ENCODE measurements at places on chromosomes 6 and 20. TPM values are rescaled to one million over a fixed set of nuclear protein-coding genes. Genes with fewer than 3 reads are reported as not detected.

DNA sequence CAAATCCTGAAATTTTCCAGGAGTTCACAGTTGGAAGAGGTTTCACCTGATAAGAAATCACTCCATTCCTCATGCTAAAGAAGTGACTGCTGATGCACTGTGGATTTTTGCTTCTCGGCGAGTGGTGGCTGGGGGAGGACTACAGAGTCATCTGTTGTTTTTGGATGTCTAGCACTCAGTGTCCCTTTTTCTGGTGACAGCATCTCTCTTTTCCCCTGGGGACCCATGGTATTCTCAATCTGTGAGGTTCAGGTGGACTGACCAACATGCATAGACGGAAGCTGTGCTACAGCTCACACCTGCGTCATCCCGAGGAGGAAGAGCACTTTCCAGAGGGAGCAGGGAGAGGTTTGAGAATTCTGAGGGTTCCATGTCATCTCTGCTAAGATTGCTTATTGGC, 42.7 kb upstream of the ZNF831 start:
- DNase-seq = no peak

DNA sequence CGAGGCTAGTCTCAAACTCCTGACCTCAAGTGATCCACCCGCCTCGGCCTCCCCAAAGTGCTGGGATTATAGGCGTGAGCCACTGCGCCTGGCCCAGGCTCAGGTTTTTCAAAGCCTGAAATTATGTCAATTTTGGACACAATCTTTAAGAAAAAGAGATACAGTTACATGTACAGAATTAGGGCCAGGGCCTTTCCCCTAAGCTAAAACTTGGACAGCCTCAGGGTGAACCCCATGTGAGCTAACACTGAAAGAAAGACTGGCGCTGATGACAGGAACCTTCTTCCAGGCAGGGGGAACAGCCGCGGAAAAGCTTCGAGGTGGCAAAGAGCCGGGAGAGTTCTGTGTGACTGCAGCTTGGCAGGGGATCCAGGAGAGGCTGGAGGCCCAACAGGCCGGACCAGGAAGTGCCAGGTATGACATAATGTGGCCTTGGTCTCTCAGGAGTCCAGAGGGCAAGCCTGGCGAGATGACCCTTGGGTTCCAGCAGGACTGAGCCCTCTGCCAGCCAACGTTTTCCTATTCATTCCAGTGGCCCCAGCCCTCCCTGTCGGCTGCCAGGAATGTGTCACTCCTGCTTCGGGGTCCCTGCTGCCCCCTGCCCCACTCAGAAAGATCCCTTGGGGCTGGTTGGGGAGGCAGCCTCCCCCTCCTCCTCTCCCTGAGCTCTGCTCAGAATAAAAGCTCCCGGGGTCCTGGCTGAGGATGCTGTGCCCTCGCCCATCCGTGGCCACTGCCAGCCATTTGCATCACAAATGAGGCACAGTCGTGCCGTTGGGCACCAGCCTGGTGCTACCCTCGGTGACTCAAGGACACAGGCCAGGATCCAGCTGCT, 37.3 kb downstream of the RBM38 start:
- DNase-seq = peak; percentile 83

Gene TRIM10
- total RNA-seq = 4.5 TPM

DNA sequence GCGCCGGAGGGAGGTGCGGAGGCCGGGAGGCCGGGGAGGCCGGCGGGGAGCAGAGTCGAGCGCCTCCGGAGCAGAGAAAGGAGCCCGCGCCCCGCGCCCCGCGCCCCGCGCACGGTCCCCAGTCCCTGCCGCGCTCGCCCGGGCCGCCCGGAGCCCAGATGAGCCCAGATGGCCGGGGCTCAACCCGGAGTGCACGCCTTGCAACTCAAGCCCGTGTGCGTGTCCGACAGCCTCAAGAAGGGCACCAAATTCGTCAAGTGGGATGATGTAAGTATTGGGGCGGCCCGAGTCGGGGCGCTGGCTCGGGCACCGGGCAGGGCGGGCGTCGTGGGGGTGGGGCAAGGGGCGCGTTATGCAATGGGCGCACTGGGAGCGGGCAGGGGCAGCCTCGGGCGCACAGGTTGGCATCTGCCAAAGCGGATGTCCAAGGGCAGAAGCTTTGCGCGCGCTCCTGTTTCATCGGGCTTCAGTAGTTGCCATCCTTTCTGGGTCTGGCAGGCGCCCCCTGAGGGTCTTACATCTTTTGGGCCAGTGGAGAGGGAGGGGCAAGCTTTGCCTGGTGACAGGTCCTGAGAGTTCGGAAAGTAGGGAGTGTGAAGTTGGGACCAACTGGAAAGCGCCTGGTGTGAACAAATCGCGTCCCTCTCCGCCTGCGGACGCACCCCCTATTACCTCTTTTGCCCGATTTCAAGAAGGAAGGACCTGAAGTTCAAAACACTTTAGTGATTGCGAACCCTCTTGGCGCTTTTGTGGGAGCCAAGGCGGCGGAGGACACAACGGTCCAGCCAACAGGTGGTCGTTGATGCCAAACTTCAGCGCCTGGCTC, 631 bp downstream of the PLCB1 start:
- DNase-seq = no peak

Gene BFSP1
- 0.22 TPM for total RNA-seq

- DNase-seq = peak; percentile 68
Observed at GRCh38 chr6:166678426-166678825, 51.4 kb upstream of the RPS6KA2 start.

Gene C20orf141
- total RNA-seq = not detected

Gene SCRT2
- total RNA-seq = not detected

GRCh38 chr6:12528581-12529363, 187.8 kb upstream of the PHACTR1 start:
- DNase-seq = no peak

Gene ERVFRD-1
- not detected for total RNA-seq

DNA sequence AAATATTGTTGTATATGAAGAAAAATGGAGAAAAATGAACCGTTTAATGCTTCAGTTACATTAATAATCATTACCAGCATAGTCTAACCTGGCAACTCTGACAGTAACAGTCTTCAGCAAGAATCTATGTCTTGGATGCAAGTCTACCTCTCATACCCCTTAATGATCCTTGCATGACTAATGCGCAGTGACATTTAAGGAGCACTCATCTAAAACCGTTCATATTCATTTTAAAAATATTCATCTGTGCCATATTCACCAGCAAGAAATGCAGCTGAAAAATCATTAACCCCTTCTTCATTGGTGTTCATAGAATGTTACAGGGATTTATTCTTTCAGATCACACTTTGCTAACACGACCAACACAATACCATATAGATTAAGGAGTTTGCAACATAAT, 227.2 kb upstream of the ASCC3 start:
- DNase-seq = no peak

DNA sequence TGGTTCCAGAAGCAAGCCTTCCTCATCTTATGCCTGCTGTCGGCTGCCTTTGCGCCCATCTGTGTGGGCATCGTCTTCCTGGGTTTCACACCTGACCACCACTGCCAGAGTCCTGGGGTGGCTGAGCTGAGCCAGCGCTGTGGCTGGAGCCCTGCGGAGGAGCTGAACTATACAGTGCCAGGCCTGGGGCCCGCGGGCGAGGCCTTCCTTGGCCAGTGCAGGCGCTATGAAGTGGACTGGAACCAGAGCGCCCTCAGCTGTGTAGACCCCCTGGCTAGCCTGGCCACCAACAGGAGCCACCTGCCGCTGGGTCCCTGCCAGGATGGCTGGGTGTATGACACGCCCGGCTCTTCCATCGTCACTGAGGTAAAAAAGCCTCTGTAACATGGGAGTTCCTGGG, 366 bp downstream of the SLC22A1 start:
- DNase-seq = no peak

GRCh38 chr6:10901770-10902169, 14.9 kb downstream of the SYCP2L start:
- no peak for DNase-seq

Gene MYCT1
- total RNA-seq = not detected

Gene LY6G6C
- not detected for total RNA-seq

Gene CALHM4
- not detected for total RNA-seq

DNA sequence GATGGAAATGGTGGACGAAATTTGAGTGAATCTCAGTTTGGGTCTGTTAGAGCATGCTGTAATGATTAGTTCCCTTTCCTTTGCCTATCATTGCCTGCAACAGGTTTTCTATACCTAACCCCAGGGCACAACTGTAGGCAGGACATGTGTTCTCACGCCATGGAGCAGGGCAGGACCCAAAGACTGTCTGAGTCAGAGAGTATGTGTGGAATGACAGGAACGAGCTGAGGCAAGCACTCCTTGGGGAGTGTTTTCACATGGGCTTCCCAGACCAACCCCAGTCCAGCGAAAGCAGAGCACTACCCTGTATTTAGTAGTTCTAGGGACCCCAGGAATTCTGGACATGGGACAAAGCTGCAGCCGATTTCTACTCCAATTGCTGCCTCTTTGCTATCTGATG, 234.2 kb downstream of the HACE1 start:
- no peak for DNase-seq

DNA sequence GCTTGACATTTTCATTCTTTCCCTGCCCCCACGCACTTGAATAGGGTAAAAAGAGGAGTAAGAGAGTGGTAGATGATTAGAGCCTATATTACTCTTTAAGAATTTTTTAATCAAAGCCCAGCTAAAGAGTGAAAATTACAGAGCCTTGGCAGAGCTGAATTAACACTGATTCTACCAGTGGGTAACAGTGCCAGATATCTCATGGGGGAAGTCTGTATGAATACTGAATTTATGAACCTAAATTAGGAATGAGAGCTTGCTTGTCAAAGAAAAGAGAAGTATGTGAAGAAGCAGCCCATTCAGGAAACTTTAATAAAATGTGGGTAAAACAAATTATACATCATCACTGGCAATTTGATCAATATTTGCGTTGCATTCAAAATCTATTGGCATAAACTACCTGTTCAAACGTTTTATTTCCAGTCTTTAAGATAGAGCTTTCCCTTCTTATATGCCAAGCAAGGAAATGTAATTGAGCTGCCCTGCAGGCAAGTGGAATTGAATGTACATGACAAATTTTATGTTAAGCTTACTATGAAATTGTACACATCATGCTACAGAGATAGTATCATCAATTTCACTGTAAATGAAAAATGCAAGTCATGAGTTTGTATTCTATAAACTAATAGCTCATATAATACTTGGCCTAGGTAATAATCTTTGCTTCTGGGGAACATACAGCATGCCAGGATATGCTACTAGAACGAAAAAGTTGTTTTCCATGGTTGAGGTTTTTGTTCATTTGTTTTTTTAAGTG, 14.5 kb downstream of the SOBP start:
- DNase-seq = no peak

DNA sequence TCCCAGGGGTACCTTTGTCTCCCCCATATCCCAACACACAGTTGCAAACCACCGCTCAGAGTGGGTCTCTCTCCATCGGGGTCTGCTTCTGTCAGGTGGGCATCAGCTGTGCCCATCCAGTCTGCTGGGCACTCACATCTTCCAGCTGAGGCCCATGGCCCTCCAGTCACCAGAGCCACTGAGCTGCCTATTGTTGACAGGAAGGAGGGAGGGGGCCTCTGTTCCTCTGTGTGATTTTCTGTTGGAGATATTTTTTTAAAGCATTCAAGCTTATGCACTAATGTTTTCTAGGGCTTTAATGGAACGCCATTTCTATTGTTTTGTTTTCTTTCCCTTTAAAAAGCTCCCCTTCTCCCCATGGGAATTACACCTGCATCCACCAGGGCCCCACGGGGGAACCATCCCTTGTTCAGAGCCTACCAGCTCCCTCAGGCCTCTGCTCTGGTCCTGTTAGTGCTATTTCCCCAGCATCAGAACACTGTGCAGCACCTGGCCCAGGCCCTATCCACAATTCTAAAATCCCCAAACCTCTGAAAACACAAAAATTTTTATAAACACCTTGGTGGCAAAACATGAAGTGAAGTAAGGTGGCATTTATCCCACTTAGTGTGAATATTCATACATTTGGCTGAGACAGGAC, 326.2 kb downstream of the CD83 start:
- DNase-seq = no peak

DNA sequence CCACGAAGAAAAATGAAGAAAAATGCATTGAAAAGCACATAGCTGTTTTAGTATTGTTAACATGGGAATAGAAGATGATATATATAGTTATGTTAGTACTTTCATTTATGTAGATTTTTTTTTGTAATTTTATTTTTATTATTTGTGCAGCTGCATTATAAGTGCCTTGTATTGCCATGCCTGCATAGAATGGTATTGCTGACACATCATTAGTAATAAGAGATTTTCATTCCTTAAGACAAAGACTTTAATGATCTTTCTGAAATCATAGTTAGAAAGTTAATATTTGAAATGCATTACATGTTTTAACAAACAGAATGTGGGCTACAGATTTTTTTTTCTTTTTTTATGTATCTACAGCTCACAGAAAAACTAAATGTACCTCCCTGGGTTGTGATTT, 506.5 kb downstream of the NKAIN2 start:
- no peak for DNase-seq

GRCh38 chr6:153852034-153852433, 187.0 kb upstream of the OPRM1 start:
- DNase-seq = no peak

DNA sequence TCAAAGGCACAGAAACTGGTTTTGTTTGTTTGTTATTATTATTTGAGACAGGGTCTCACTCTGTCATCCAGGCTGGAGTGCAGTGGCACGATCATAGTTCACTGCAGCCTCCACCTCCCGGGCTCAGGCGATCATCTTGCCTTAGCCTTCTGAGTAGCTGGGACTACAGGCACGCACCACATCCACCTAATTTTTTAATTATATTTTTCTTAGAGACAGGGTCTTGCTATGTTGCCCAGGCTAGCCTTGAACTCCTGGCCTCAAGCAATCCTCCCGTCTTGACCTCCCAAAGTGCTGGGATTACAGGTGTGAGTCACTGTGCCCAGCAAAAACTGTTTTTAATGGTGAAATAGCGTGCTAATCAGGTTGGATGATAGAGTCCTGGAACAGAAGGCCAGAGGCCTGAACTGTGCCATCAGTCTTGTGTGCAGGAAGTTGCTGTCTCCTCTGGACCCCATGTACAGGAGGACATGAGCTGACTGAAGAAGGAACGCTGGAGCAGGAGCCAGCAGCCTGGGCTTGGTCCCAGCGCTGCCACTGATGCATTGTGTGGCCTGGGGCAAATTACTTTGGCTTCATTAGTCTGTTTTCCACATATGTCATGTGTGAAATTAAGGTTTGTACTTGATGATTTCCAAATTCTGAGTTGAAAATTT, 4.9 kb downstream of the TM9SF4 start:
- no peak for DNase-seq

- no peak for DNase-seq
Observed at GRCh38 chr6:514396-514978, 122.9 kb downstream of the IRF4 start.

Gene MUC21
- not detected for total RNA-seq

- no peak for DNase-seq
Observed at GRCh38 chr20:36351937-36352336, 45.8 kb downstream of the DLGAP4 start.

GRCh38 chr6:46059608-46060007, 43.9 kb upstream of the CLIC5 start:
- no peak for DNase-seq

- no peak for DNase-seq
Observed at GRCh38 chr6:89433252-89434149, 549 bp downstream of the ANKRD6 start.

GRCh38 chr20:9112541-9113515, 43.9 kb downstream of the PLCB4 start:
- DNase-seq = no peak

Measured in HepG2 (cell line).